Vagina (tissue), 2 donors: ENCODE measurements at places on chromosomes 16 and 17.

GRCh38 chr16:58018803-58019202, 6.8 kb upstream of the MMP15 start:
- no peak for DNase-seq

- DNase-seq: no peak
These were observed 29.6 kb upstream of the HNF1B start for GRCh38 chr17:37774504-37774903.

DNA sequence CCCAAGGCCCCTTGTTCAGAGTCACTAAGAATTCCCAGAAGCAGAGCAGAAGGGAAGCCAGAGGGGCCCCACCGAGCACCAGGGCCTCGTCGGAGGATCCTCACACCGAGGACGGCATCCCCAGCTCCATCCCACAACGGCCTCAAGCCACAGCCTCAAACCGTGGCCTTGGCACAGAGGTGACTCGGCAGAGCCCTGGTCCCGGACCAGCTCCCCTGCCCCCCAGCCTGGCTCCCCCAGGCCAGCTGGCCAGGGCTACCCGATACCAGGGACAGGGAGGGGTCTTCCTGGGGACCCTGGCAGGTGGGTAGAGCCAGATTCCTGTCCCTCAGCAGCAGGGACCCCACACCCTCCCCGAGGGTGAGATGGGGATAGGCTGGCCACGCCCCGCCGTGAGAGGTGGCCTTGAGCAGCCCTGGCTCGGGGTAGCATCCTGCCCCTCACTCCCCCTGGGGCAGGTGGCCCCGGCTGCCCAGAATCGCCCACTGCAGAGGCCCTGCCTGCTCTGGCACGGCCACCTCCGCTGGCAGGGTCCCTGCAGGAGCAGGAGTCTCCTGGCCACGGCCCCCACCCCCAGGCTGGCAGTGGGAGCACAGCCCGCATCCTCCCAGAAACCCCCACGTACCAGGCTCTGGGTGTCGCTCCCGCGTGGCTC, 5.6 kb upstream of the PVALEF start:
- no peak for DNase-seq

- no peak for DNase-seq
These were observed 7.1 kb downstream of the ZNF385C start for GRCh38 chr17:42090964-42091790.

DNA sequence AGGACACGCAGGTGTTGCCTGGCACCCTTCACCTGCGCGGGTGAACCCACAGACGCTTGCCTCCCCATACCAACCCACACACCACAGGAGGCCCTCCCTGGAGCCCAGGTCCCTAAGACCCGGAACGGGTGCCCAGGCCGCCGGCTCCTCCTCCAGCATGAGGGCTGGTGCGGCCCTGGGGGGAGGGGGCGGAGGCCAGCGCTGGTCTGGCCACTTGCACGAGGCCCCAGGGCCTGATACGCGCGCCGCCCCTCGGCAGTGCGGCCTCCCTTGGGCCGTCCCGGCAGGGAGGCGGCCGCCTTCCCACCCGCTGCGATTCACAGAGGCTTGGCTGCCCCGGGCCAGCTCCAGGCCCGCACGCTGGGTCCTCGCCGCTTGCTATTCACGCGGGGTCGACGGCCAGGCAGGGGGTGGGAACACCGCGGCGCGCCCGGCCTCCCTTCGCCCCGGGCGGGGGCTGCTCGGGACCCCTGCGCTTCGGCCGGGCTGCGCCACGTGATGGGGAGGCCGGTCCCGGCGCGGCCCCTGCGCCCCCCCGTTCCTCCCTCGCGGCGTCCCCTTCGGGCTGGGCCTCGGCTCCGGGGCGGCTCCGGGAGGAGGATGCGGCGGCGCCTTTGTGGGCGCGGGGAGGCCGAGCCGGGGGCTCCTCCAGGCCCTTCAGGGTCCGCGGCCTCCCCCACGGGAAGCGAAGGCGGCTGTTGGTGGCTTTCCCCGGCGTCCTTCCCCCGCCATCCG, 685 bp downstream of the FASN start:
- DNase-seq: no peak

DNA sequence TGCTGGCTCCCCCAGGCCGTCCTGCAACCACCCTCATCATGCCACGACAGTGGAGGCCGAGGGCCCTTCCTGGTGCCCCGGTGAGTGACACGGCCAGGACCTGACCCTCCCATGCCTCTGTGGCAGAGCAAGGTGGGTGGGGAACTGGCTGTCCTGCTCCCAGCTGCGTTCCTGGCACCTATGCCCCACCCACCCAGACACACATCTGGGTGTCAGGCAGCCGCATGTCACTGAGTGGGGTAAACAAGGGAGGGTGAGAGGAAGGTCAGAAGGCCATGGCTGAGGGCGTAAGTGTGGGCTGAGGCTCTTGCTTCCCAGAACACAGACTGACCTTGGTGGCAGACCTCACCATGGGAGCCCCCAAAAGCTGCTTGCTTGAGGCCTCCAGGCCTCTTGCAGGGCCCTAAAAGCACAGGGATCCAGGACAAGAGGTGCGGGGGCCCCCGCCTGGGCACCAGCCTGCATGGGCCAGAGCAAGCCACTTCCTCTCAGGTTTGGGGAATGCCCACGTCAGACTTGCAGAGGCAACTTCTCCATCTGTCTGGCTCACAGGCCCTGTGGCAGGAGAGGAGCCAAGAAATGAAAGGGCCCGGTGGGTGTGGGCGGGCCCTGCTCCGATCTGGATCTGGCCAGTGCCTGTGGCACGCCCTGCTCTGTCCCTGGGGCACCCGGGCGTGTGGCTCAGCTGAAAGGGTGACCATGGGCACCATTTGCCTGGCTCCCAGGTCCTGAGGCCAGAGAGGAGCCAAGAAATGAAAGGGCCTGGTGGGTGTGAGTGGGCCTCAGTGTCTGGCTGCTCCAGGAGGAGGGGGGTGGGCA, 3.9 kb upstream of the CCDC57 start:
- DNase-seq: no peak

DNA sequence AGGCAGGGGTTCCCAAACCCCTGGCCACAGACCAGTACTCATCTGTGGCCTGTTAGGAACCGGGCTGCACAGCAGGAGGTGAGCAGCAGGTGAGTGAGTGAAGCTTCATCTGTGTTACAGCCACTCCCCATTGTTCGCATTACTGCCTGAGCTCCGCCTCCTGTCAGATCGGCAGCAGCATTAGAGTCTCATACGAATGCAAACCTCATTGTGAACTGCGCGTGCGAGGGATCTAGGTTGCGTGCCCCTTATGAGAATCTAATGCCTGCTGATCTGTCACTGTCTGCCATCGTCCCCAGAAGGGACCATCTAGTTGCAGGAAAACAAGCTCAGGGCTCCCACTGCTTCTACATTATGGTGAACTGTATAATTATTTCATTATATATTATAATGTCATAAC, 25.1 kb upstream of the RMI2 start:
- DNase-seq: no peak

DNA sequence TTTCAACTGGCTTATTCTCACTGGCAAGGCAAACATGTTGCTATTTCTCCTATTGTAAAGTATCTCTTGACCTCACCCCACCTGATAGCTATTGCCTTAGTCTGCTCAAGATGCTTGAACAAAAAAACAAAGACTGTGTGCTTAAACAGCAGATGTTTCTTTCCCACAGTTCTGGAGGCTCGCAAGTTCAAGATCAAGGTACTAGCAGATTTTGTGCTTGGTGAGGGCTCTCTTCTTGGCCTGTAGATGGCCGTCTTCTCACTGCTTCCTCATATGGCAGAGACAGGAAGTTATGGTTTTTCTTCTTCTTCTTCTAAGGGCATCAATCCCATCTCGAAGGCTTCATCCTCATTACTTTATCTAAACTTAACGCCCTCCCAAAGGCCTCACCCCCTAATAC, 109.7 kb upstream of the CLEC3A start:
- DNase-seq: no peak
